ENCODE measurements at places on chromosomes 2 and 18.

GRCh38 chr2:231554327-231554726 lies 24.1 kb upstream of the NMUR1 start:
- DNase-seq: no peak

DNA sequence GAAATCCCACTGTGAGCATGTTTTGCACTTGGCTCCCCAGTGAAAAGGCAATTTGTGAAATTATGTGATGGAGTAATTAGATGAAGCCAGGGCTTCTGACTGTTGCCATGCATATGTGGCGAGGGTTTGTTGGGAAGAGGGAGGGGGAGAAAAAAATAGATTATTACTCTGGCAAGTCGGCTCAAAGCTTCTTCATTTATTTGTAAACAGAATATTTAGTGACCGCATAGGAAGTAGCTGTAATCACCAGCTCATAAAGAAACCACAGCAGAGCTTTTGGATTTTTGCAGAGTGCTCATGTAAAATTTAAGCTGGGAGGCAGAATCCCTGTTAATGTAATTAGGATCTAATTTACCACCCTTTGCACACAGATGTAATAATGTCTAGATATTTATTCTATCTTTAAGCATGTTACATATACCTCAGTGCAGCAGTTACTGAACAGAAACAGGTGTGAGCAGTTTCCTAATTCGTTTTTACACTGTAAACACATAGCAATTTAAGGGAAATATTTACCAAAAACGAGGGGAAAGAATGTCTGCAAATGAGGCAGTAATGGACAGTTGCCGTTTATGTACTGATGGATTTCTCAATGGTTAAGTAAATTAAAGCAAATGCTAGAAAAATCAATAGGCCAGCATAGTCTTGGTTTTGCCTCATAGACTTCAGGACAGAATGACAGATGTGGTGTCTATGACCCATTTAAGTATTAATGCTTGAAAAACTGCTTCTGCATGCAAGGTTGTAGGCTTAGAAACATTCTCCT lies 87.9 kb downstream of the MEIS1 start:
- DNase-seq: no peak

GRCh38 chr2:197254776-197255530 lies 55.6 kb downstream of the ANKRD44 start:
- DNase-seq: no peak

- DNase-seq: no peak
Measured at GRCh38 chr2:217092710-217093379, 233.0 kb upstream of the TNP1 start.

DNA sequence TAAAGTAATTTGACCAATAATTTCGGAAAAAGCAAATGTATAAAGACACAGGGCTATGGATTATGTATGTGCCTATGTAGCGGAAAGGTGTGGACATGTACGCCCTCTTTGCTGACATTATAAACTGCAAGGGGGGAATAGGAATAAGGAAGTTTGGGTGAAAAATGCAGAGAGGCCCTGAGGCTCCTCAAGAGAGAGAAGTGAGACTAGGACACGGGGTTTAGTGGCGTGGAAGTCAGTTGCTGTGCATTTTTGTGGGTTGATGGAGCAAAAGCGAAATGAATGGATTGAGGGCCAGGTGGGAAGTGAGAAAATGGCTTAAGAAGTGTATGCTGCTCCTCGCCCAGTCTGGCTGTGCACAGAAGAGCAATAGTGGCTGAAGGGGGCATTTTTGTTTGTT lies 96.2 kb upstream of the B3GNT7 start:
- DNase-seq: no peak

GRCh38 chr18:38981389-38981788 lies 1415.8 kb upstream of the CELF4 start:
- no peak for DNase-seq

DNA sequence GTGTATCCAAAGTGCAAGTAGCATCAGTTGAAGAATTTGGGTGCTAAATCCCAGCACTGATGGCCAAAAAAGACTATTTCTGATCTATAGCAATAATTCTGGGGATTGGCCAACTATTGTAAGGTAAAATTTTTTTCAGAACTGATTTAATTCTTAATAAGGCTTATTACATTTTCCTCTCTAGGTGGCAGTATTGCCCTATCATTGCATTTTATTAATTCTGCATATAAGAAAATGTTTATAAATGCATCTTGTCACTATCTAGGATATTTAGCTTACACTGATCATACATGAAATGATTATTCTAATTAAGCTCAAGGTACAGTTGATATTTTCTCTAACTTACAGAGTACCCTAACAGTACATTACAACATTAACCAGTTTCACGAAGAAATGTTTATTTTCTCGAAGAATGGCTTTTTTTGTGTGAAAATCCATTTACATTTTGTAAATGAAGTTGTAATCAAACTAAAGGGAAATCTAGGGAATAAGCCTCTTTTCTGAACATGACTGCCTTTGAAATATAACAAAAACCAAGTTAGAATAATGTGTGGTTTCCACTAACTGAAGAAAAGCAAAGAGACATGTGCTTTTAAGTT lies 11.0 kb downstream of the TTN start:
- DNase-seq: peak; percentile 21

- no peak for DNase-seq
Measured at GRCh38 chr2:53969968-53970723, 647 bp downstream of the PSME4 start.

DNA sequence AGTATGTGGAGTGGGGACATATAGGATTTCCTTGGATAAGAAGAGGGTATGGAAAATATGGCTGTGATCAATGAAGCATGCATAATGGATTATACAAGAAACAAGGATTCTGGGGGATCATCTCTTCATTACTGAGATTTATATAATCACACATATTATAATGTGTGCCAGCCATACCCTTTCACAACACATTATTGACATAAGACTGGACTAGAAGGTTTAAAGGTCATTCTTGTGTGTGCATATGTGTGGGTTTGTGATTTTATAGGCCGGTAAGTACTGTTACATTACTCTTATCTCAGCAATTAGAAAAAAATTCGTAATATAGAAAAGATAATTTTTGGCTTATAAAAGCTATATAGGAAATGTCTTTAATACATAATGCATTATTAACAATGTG lies 62.2 kb upstream of the DCC start:
- DNase-seq: no peak

DNA sequence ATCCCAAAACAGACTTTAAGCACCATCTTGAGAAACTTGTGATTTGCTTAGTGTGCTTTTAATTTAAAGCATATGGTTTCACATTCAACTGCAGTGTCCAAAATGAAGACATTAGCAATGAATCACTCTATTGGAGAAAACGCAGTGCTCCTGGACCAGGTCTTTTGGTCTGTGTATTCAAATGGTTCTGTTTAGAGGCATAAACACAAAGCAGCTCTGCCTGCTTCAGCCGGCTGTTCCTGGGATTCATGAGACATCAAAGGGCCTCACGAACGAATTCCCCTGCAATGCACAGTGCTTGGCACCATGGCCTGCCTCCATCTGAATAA lies 117.1 kb upstream of the SP5 start:
- no peak for DNase-seq

- DNase-seq: no peak
Measured at GRCh38 chr2:235573331-235574221, 79.7 kb downstream of the AGAP1 start.

- no peak for DNase-seq
Measured at GRCh38 chr2:43482961-43483360, 112.9 kb downstream of the THADA start.

DNA sequence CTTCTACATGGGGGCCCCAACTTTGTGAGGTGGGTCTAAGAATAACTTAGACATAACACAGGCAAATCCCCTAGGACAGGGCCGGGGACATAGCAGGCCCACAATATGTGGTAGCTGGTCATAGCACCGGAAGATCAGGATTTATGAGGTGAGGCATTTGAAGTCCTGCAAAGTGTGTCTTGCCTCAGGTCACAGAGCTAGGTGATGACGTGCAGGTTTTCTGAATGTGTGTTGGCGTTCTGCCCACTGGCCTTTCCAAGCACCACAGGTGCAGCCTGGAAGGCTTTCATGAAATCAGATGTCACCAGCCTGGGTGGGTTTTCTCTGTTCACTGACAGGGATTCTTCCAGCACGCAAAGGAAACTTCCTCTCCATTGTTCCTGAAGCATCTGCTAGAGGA lies 119.1 kb downstream of the LRATD1 start:
- no peak for DNase-seq
